Pulmonary artery endothelial cell (primary cell): ENCODE measurements at places on chromosomes 6 and 20.

- no peak for DNase-seq
These were observed 33.8 kb downstream of the KCNS1 start for GRCh38 chr20:45067087-45067486.

- DNase-seq = no peak
These were observed 37.6 kb upstream of the CST5 start for GRCh38 chr20:23917024-23917725.

- DNase-seq = no peak
These were observed 14.3 kb downstream of the SERPINB6 start for GRCh38 chr6:2956930-2957685.

DNA sequence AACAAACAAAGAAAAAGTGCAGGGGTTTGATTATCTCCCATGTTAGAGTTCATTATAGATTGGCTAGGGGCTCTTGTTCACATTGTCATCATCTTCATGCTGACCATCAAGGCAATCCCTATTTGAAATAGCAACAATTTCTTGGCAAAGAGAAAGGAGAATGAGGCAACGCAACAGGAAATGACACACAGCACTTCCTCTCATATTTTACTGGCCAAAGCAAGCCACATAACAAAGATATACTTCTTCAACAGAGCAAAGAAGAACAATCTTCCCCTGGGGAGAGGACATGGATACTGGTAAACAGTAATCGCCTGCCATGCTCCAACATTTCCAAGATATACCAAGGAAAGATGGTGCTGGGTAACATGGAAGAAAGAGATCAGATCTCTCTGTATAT is 29.8 kb downstream of the EPM2A start:
- peak; percentile 49 for DNase-seq

GRCh38 chr20:57698116-57698866 is 11.5 kb downstream of the PMEPA1 start:
- peak; percentile 93 for DNase-seq

- no peak for DNase-seq
These were observed 121.9 kb downstream of the CFAP61 start for GRCh38 chr20:20174089-20174835.

DNA sequence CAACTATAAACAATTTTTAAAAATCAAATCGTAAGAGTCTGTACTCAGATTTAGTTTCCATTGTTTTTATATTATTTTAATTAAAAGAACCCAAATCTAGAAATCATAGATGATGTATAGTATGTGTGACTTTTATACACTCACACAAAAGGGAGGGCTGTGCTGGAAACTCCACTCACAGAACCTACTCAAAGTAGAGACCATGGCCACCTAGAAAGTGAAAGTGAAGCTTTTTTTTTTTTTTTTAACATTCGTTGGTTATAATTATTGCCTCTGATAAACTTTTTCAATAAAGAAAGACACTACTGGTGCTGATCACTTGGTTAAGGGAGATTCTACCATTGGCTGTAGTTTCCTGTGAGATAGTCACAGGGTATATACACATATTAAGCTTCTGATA is 37.9 kb upstream of the PRL start:
- DNase-seq = no peak

DNA sequence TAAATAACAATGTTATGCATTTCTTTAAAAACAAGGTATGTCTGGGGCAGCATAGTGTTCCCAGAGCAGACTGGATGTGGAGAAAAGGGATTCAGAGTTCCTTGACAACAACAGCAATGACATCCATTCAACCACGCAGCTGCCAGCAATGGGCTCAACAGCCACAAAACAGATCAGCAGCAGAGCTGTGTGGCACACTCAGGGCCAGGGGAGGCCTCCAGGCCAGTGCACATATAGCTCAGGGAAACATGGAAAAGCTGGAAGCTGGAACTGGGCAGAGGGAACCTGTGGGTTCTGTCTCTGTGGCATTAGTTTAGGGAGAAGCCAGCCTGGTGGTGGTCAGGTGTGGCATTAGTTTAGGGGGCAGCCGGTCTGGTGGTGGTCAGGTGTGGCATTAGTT is 148.3 kb downstream of the SMOC2 start:
- DNase-seq = no peak

- DNase-seq = no peak
These were observed 237.2 kb upstream of the BMP2 start for GRCh38 chr20:6530254-6530653.

GRCh38 chr20:11738852-11739251 is 178.8 kb upstream of the BTBD3 start:
- DNase-seq = no peak

DNA sequence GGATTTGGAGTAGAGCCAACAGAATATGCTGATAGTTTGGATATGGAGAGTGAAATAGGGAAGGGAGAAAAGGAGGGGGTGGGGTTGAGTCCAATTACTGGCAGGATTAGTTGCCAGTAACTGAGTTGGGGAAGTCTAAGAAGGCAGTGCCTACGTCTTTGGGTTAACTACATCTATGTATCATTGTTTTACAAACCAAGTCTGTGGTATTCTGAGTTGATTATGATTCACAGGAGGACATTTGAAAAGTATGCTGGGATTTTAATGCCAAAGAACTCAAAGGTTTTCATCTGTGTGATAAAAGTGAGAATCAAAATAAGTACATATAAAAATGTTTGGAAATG is 14.7 kb downstream of the DSE start:
- DNase-seq = no peak

DNA sequence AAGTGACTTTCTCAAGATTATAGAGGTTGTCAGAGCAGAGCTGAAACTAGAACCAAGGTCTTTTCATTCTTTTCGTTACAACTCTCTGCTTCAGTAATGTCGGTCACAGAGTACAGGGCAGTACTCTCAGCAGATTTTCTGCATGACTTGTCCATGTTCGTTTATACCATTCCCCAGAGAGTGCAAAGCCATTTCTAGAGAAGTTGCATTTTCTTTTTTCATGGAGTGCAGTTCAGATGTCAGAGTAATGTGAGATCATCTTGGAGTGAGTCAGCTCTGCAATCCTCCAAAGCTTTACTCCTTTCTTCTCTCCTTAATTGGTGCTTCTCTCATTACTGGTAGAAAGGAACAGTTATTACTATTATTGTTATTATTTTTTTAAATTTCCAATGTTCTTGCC is 115.6 kb upstream of the B3GAT2 start:
- DNase-seq = no peak

GRCh38 chr6:149389509-149390297 is 10.4 kb upstream of the SUMO4 start:
- no peak for DNase-seq

DNA sequence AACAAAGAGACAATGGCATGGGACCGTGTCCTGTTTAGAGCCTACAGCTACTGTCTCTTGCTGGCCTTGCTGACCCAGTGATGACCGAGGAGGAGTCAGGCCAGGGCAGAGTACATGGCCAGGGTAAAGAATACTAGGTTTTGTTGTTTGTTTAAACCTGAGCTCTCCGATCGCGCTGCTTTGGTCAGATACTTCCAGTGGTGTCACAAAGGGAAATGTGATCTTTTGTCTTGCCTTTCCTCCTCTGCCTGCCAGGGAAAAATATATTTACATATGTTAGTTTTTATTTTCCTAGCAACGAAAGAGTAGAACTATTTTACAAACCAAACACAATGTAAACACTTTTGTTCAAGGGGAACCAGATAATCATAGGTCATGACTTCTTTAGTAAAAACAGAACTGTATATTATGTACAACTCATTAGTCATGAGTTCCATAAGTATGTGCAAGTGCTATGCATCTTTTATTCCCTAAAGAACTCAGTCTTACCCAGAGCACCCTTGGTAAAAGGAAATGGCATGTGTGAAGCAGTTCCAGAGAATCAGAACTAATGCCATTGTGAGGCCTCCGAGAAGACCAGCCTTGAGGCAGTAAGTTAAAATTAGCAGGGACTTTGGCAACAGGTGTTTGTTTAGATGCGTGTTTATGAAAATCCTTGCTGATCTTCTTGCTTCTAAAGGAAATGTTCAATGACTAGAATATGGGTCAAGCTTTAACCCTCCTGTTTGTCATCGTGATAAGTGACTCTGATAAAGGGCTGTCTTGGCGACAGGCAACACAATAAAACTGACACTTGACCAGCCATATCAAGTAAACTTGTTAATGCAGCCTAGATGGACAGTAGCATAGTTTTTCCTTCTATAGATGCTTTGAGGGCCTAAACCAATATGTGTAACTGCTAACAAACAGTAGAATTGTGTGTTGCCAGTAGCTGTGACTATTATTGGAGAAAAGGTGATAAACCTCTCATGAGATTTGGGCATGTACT is 204.6 kb downstream of the NKAIN2 start:
- DNase-seq = no peak

- no peak for DNase-seq
These were observed 213.1 kb upstream of the ZFP64 start for GRCh38 chr20:52404671-52405070.

DNA sequence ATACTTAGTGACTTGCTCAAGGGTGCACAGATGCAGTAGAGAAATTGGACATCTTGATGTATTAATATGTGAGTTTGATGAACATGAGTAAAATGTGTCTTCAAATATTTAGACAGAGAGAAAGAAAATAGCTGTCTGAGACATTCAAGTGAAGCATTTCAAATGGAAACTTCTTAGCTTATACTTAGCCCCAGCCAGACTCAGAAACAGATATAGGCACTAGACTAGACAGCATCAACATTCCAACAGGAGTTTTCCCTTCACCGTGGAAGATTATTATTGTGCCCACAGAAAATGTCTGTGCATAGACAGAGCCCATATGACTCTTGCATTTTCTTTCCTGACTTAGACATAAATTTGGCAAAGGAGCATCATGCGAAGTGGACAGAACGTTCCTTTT is 443.0 kb downstream of the PLCB1 start:
- DNase-seq = no peak

- DNase-seq = peak; percentile 70
These were observed 261.4 kb upstream of the IRAK1BP1 start for GRCh38 chr6:78605909-78606446.

GRCh38 chr20:20167698-20168097 is 115.4 kb downstream of the CFAP61 start:
- no peak for DNase-seq

- no peak for DNase-seq
These were observed 18.0 kb downstream of the EXOC2 start for GRCh38 chr6:674956-675355.

DNA sequence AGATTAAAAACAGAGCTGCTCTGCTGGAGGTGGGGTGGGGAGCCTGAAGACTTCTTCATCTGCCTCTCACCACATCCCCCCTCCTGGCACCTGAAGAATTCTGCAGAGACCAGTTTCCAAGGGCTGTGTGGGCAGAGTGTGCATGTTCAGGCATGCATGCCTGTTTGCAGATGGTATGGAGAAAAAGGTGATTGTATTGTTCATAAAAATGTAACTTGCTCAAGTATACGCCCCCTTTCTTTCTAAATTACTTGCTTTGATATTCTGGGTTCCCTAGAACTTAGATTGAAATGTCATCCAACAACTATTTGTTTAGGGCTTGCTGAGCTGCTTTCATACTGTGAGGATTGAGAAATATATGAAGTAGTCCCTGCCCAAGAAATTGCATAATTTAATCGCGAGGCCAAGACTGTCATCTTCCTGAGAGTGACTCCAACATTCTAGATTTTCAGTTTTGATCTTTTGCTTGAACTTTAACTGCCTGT is 83.6 kb downstream of the LCA5 start:
- DNase-seq = no peak

- DNase-seq = peak; percentile 77
These were observed 2.7 kb downstream of the L3MBTL3 start for GRCh38 chr6:130020907-130021629.

DNA sequence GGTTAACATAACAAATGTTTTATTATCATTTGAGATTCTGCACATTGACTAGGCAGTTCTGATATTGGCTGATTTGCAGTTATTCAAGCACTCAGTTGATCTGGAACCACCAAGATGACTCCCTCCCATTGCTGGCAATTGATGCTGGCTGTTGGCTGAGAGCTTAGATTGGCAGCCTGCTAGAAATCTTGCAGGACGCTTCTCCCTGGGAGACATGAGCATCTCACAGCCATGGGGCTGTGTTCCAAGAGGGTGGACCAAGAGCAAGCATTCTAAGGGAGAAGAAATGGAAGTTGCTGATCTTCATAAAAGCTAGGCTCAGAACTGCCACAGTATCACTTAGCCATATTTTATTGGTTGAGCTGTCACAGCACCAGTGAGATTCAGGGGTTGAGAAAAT is 233.4 kb upstream of the ID4 start:
- no peak for DNase-seq

DNA sequence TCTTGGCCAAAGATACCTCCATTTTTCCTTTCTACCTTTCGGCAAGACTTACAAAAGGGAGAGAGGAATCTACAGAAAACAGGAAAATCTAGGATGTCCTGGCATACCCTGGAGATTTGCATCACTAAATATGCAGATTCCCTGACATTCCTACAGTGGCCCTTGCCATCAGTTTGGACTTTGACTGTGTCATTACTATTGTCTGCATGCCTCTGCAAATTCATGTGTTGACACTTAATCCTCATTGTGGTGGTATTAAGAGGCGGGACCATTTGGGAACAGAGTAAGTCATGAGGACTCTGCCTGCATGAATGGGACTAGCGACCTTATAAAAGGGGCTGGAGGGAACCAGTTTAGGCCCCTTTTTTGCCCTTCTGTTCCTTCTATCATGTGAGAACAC is 50.5 kb upstream of the DTNBP1 start:
- DNase-seq = no peak

DNA sequence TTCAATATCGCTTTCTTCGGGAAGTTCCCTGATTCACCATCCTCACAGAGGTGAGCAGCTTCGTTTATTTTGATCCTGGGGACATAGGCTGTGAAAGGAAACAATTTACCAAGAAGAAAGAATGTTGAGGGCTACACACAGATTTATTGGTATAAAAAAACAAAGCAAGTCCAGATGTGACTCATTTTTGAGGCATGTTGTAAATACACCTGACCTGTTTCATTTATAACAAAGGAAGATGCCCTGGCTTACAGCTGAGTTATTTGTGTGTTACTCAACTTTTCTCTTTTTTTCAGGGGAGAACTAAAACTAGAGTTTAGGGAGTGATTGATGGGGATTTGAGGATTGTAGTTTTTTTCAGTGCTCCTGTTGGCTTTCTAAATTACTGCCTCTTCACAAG is 489.5 kb downstream of the CBLN4 start:
- no peak for DNase-seq

GRCh38 chr6:134795001-134795400 is 154.9 kb downstream of the ALDH8A1 start:
- DNase-seq = no peak

- no peak for DNase-seq
These were observed 1.0 kb downstream of the TSHZ2 start for GRCh38 chr20:52972965-52973819.

- no peak for DNase-seq
These were observed 90.7 kb upstream of the BACH2 start for GRCh38 chr6:90387383-90387775.

DNA sequence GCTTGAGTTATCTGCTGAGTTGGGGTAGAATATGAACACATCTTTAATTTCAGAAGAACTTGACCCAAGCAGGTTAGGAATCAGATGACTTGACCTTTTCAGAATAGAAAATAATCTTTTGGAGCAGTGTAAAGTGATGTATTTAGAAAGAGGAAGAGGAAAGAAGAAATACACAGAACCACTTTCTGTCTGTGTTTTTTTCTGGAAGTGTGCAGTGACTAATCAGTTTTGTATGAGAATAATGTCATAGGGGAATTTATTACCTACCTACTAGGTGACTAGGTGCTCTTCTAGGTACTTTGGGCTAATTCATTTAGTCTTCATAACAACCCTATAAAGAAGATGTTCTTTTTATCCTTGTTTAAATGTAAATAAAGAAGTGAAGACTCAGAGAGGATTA is 3.0 kb downstream of the PPP1R14C start:
- no peak for DNase-seq

- no peak for DNase-seq
These were observed 42.5 kb downstream of the GABRR2 start for GRCh38 chr6:89272596-89272995.
